Activated CD8-positive, alpha-beta memory T cell treated with anti-CD3 and anti-CD28 coated beads, Interleukin-2, amount 10 ng/mL, durations not matched to agents 7 days and 5 days (primary cell): ENCODE measurements at places on chromosomes 2 and 18. TPM values are rescaled to one million over a fixed set of nuclear protein-coding genes. Genes with fewer than 3 reads are reported as not detected.
A peak's percentile ranks its signal among the peaks of the same experiment; 100 is the strongest.

Gene DNAH6
- 0.63 TPM for total RNA-seq

Gene CYP27C1
- total RNA-seq, result not detected

Gene TRIM43
- not detected for total RNA-seq

Gene KRTCAP3
- total RNA-seq, result 6.4 TPM

Gene SKOR2
- not detected for total RNA-seq

- no peaks in the 10 kb centered on the region for H3K36me3 ChIP-seq
- H3K4me1 ChIP-seq, result no peaks in the 10 kb centered on the region
- no peaks in the 10 kb centered on the region for H3K27me3 ChIP-seq
- no peak overlapping the region for H3K4me3 ChIP-seq
Measured at GRCh38 chr2:194602750-194603149, 1054.3 kb upstream of the SLC39A10 start.

DNA sequence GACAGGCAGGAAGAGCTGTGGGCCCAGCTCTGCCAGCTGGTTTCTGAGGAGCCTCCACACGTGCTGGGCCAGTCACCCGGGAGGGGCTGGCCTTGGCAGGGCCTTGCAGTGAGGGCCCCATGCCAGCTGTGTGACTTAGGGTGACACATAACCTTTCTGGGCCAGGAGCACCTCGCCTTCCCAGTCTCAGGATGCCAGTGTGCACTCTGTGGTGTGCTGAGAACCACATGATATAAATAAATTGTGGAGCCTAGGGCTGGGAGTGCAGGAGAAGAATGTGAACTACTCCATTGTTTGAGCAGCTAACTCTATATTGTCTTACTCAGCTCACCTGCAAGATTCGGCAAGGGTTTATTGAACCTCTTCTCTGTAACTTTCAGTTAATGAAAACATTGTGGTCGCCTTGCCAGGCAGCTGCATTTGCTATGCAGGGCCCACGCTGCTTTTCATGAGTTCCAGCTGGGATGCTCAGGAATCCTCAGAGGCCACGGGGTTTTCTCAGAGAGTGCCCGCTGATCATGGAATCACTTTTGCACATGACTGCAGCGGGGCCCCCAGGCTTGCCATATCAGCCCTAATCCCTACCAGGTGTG, 222.3 kb downstream of the SH3RF3 start:
- H3K36me3 ChIP-seq, result no peaks in the 10 kb centered on the region
- no peak overlapping the region for H3K4me3 ChIP-seq
- peaks cover 18% of the 10 kb centered on the region for H3K4me1 ChIP-seq
- H3K27ac ChIP-seq, result no peak overlapping the region
- H3K27me3 ChIP-seq, result peaks cover 15% of the 10 kb centered on the region

- no peaks in the 10 kb centered on the region for H3K4me1 ChIP-seq
- no peak for DNase-seq
- no peaks in the 10 kb centered on the region for H3K36me3 ChIP-seq
- H3K27ac ChIP-seq, result no peak overlapping the region
Measured at GRCh38 chr2:141711627-141712026, 419.2 kb downstream of the LRP1B start.

- H3K27ac ChIP-seq, result no peak overlapping the region
- no peak overlapping the region for H3K4me3 ChIP-seq
- H3K27me3 ChIP-seq, result no peaks in the 10 kb centered on the region
Measured at GRCh38 chr2:79099140-79099686, 11.4 kb upstream of the REG1B start.

DNA sequence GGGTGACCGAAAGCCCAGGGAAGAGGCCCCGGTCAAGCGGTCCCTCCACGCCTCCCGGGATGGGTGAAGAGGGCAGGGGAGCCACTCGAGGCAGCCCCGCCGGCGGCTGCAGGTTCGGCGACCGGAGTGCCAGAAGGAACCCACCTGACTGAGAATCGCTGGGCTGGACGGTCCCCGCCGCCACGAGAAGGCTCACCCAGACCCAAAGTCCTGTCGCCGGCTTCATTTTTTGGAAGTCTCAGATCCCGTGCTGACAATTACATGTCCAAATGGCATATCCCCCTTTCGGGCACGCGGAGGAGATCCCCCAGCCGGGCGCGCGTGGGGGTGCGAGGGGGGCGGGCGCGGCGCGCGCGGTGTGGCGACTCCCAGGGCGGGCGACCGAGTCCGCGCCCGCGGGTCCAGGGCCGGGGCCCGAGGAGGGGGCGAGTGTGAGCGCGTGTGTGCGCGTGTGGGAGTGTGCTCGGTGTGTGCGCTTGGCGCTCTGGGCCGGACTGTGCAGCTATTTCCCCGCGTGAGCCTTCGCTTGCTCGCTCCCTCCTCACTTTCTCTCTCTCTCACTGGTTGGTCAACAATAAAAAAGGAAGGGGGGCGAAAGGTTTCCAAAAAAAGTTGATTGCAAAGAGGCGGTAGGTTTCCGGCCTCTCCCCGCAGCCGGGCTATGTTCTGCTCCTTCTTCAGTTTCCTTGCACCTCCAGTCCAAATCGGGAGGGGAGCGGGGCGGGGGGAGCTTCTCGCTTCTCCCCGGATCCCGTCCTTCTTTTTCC, at the start of gene ERBB4:
TSS of gene ERBB4 (minus strand) at position 498 of the 767 bp plus-strand sequence. CDS start at position 226, 272 bp downstream.
- DNase-seq, result no peak
- H3K27me3 ChIP-seq, result peaks cover 70% of the 10 kb centered on the region
- H3K36me3 ChIP-seq, result peaks cover 2% of the 10 kb centered on the region
- H3K4me1 ChIP-seq, result peaks cover 7% of the 10 kb centered on the region
- peak within 1 kb of the TSS; percentile 40 for H3K27ac ChIP-seq
- no peak within 1 kb of the TSS for H3K4me3 ChIP-seq

GRCh38 chr2:163934131-163934530, 198.3 kb upstream of the FIGN start:
- DNase-seq, result no peak
- H3K4me1 ChIP-seq, result no peaks in the 10 kb centered on the region
- no peak overlapping the region for H3K27ac ChIP-seq
- H3K27me3 ChIP-seq, result no peaks in the 10 kb centered on the region

- H3K27me3 ChIP-seq, result no peaks in the 10 kb centered on the region
- no peak overlapping the region for H3K4me3 ChIP-seq
- DNase-seq, result no peak
- peaks cover 2% of the 10 kb centered on the region for H3K36me3 ChIP-seq
- H3K27ac ChIP-seq, result no peak overlapping the region
- peaks cover 5% of the 10 kb centered on the region for H3K4me1 ChIP-seq
Measured at GRCh38 chr2:240597054-240597418, 10.5 kb downstream of the CAPN10 start.

- no peaks in the 10 kb centered on the region for H3K4me1 ChIP-seq
- no peak overlapping the region for H3K4me3 ChIP-seq
- H3K27me3 ChIP-seq, result no peaks in the 10 kb centered on the region
- peaks cover 65% of the 10 kb centered on the region for H3K36me3 ChIP-seq
- no peak overlapping the region for H3K27ac ChIP-seq
Measured at GRCh38 chr2:215338883-215339679, 27.2 kb downstream of the ATIC start.

GRCh38 chr2:20450201-20450999, 3.5 kb downstream of the RHOB start:
- peaks cover 38% of the 10 kb centered on the region for H3K27me3 ChIP-seq
- no peak overlapping the region for H3K27ac ChIP-seq
- no peak overlapping the region for H3K4me3 ChIP-seq
- peaks cover 6% of the 10 kb centered on the region for H3K4me1 ChIP-seq
- peaks cover 1% of the 10 kb centered on the region for H3K36me3 ChIP-seq

GRCh38 chr2:46269001-46269400, 28.2 kb upstream of the EPAS1 start:
- DNase-seq, result no peak
- no peak overlapping the region for H3K4me3 ChIP-seq
- H3K36me3 ChIP-seq, result no peaks in the 10 kb centered on the region
- H3K4me1 ChIP-seq, result peaks cover 35% of the 10 kb centered on the region
- H3K27ac ChIP-seq, result no peak overlapping the region
- H3K27me3 ChIP-seq, result peaks cover 5% of the 10 kb centered on the region

DNA sequence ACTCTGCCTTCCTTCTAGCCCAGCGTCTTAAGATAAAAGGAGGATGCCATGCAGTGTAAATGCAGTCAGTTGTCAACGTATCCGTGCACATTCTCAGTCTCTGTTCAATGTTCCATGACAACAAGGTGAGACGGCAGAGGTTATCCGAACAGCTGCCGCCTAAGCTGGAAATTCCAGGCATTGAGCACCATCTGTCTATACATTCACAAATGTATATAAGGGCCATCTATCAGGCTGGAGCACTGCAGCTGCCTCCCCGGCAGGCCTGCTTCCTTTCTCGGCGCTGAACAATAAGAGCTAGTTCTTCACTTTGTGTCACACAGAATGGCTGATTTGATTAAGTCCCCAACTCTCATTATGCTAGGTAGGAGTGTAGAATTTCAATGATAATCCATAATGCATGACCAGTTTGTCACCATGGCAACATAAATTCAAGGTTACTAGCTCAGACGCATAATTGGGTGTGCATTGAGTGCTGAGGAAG, 282.2 kb upstream of the SOX11 start:
- no peak overlapping the region for H3K27ac ChIP-seq
- no peaks in the 10 kb centered on the region for H3K36me3 ChIP-seq
- no peaks in the 10 kb centered on the region for H3K4me1 ChIP-seq
- DNase-seq, result no peak

- H3K36me3 ChIP-seq, result no peaks in the 10 kb centered on the region
- H3K4me1 ChIP-seq, result no peaks in the 10 kb centered on the region
Measured at GRCh38 chr18:34738175-34738894, 28.2 kb downstream of the DTNA start.
